ENCODE measurements at places on chromosomes 3 and 15. TPM values are rescaled to one million over a fixed set of nuclear protein-coding genes. Genes with fewer than 3 reads are reported as not detected.

ESYT3 gene
- under 0.01 TPM for total RNA-seq

- no peak overlapping the region for H3K4me3 ChIP-seq
- H3K27me3 ChIP-seq = no peaks in the 10 kb centered on the region
- no peak overlapping the region for H3K27ac ChIP-seq
- H3K4me1 ChIP-seq = no peaks in the 10 kb centered on the region
- no peaks in the 10 kb centered on the region for H3K36me3 ChIP-seq
These were observed 179.9 kb downstream of the MCTP2 start for GRCh38 chr15:94411285-94411684.

DNA sequence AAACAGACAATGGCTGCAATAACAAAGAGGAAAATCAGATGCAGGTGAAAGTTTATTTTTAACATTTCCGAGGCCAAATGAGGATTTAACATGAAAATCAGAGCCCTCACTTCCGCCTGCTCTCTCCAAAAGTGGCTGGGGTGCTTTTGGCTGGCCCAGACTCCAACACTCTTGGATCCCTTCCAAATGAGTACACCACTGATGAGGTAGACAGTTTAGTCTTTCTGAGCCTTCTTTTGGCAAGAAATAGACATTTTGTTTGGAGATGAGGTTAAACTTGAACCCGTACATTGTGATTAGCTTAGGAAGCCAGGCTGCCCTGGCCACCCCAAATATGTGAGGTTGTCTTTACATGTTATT is 51.0 kb upstream of the TRA2B start:
- peaks cover 6% of the 10 kb centered on the region for H3K4me1 ChIP-seq
- no peak overlapping the region for H3K27ac ChIP-seq
- peak; percentile 23 for DNase-seq
- H3K36me3 ChIP-seq = no peaks in the 10 kb centered on the region
- H3K27me3 ChIP-seq = no peaks in the 10 kb centered on the region
- no peak overlapping the region for H3K4me3 ChIP-seq

GRCh38 chr3:142530296-142530695 is 48.2 kb downstream of the ATR start:
- no peak overlapping the region for H3K27ac ChIP-seq
- no peak overlapping the region for H3K4me3 ChIP-seq
- DNase-seq = no peak
- H3K27me3 ChIP-seq = no peaks in the 10 kb centered on the region
